ENCODE measurements at places on chromosomes 5 and 9. TPM values are rescaled to one million over a fixed set of nuclear protein-coding genes. Genes with fewer than 3 reads are reported as not detected.

Gene PCDHB13
- total RNA-seq: not detected

Gene ZNF879
- total RNA-seq: 3.5 TPM

DNA sequence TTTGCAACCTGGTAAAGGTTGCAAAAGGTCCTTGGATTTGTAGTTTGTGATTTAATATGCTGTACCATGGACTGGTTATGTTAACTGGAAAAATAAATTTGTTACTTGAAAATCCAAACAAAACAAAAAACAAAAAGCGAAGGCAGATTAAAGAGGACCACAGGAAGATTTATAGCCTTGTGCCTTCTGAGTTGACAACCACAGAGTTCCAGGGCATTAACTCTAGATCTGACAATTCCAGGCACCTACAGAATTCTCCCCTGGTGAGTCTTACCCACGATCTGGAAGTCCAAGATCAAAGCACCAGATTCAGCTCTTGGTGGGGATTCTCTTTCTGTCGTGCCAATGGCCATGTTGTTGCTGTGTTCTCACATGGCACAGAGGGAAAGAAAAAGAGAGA is 107.9 kb upstream of the SELENOP start:
- DNase-seq: no peak
- H3K27ac ChIP-seq: no peak overlapping the region
- no peaks in the 10 kb centered on the region for H3K36me3 ChIP-seq
- no peaks in the 10 kb centered on the region for H3K27me3 ChIP-seq
- no peaks in the 10 kb centered on the region for H3K4me1 ChIP-seq
- no peak overlapping the region for H3K4me3 ChIP-seq

DNA sequence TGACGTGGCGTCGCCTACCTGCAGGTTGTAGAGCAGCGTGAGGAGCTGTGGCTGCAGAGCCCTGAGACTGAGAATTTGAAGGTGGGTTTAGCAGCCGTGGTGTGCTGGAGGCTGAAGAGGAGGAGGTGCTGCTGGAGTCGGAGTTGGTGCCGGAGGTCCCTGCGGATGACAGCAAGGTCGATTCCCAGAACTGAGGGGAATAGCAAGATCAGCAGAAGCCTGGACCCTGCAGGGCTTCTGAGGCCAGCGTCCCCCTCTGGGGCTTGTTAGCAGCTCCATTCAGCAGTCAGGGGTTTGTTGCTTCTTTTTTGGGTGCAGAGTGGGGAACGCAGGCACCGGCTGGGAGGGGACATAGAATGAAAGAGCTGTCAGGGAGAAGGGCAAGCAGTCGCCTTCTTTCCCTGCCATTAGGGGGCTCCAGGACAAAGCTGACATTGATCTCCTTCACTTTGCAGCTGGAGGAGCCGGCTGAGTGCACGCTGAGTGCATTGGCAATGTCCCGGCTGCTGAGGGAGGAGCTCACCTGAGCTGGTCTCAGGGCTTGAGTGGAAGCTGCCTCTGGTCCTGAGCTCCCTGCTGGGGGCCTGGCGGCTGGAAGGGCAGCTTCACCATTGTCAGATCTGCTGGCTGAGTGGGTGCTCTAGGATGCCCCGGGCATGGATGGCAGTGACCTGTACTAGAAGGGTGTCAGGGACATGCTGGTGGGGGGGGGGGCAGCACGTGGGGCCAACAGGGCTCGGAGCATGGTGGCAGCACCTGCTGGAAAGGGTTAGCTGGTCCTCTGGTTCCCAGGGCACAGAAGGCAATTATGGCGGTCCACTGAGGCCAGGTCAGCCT is 20.8 kb downstream of the OBP2B start:
- H3K27ac ChIP-seq: no peak overlapping the region
- H3K4me1 ChIP-seq: peaks cover 17% of the 10 kb centered on the region
- DNase-seq: no peak
- H3K36me3 ChIP-seq: no peaks in the 10 kb centered on the region
- no peak overlapping the region for H3K4me3 ChIP-seq
- peaks cover 41% of the 10 kb centered on the region for H3K27me3 ChIP-seq

Gene IFNA21
- not detected for total RNA-seq
